Islet precursor cell (in vitro differentiated cells): ENCODE measurements at places on chromosomes 6 and 20.
A peak's percentile ranks its signal among the peaks of the same experiment; 100 is the strongest.

- no peak for DNase-seq
Observed at GRCh38 chr6:164021589-164022250, 607.2 kb downstream of the QKI start.

- no peak for DNase-seq
Observed at GRCh38 chr6:166754218-166755030, 127.4 kb upstream of the RPS6KA2 start.

DNA sequence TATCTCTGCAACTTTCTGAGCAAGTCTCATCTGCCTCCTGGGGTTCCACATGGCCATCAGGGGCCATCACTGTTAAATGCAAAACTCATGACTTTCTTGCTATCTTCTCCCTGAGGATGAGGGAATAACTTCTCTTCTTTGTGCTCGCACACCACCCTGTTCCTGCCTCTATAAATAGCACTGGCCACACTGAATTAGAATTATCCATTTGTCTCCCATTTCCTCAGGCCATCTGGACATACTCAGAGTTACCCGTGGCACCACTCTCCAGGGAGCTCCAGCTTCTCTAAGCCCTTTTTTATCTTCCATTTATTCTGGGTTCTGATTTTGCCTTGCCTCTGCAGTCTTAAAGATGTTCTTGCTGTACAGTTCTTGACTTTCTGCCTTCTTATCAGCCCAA, 72.8 kb upstream of the ECI2 start:
- no peak for DNase-seq

DNA sequence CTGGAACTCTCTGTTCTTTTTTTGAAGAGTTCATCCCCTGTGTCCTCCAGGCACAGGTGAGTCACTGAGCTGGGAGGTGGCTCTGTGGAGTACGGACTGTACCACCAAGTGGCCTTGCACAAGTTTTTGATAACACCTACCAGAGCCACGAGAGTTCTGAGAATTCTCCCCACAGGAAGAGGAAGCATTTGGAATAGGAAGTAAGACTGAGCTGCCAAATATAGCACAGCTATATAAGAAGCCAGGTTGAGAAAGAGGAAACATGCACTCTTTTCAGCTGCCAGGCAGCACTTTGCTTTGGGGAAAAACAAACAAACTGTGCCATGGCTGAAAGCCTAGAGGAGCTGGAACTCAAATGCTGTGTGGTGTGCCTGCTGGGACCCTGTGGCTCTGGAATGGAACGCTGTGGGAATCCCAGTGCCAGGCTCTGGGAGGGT, 70.8 kb upstream of the RIPOR2 start:
- DNase-seq, result peak; percentile 59

DNA sequence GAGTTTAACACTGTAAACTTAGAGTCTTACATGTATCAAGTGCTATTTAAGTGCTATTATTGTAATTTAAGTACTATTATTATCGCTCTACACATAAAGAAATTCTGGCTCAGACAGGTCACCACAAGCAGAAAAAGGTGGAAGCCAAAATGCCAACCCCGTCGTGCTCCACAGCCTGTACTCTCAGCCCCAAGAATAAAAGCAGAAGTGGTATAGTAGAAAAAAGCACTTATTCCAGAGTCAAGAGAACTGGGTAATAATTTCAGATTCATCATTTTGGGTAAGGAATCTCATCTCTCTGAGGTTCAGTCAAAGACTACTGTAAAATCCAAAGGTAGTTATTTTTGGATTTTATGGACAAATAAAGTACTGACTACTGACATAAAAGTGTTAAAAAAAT, 943 bp downstream of the ZUP1 start:
- DNase-seq, result no peak

- DNase-seq, result no peak
Observed at GRCh38 chr20:17964073-17964472, 4.5 kb downstream of the SNX5 start.
